Occipital lobe (tissue), 3 donors: ENCODE measurements at places on chromosomes 2 and 18. TPM values are rescaled to one million over a fixed set of nuclear protein-coding genes. Genes with fewer than 3 reads are reported as not detected.

- DNase-seq: no peak
Observed at GRCh38 chr2:239109041-239109927, 261.4 kb downstream of the TWIST2 start.

DNA sequence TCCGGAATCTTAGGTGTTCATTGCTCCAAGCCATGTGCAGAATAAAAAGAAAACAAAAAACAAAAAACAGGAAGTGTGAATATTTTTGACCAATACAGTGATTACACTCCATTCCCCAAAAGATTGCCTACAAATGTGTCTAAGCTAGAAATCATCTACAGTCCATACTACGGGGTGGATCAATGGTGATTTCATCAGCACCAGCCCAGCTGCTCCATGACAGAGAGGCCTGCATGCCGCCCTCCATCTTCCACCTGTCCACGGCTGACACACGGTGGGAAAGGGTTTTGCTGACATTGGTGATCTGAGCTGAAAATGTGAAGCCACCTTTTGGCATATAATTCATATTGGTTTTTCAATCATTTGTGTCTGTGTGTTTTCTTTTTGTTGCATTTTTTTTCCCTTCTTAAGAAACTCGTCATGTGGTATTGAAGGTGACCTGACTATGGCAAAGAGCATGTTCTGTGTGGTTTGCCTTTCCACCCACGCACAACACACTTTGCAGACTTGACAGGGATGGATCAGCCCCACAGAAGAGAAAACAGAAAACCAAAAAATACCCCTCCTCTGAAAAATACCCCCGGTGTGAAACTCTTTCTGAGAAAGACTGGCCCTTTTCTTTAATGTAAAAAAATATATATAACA, 533.1 kb downstream of the RNF144A start:
- no peak for DNase-seq

GRCh38 chr2:72515696-72516095, 310.1 kb downstream of the EXOC6B start:
- peak; percentile 8 for DNase-seq

DNA sequence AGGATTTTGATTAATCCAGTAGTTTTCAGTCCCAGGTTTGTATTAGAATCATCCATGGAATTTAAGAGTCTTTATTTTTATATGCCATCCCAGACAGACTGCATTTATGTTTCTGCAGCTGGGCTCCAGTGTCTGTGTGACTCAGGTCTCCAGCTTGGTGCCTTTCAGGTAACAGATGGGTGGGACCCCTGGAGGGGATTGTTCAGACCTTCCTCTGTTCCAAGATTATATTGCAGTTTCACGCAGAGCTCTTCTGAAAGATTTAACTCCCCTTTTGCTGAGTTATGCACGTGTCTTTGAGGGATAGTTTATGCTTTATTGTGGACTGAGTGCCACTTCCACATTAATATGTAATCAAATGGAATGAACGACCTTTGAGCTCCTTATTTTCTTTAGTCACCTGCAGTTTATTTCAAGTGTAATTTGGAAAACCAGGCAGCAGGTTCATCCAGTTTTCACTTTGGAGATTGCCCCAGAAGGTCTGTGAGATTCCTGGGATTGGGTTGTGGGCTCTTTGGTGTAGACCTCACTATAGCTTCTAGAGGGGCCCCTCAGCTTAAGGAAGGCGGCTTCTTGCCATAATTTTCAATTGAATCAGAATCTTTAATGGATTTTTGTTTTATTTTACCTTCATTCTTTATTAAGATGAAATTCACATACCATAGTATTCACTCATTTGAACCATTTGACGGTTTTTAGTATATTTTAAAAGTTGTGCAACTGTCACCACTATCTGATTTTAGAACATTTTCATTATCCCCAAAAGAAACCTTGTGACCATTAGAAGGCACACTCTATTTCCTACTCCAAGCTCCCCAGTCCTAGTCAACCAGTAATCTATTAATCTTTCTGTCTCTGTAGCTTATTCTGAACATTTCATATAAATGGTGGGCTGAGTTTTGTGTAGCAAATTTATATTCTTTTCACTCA, 135.0 kb downstream of the WDSUB1 start:
- no peak for DNase-seq

- DNase-seq: no peak
Observed at GRCh38 chr2:179224361-179224760, 40.3 kb downstream of the SESTD1 start.

GRCh38 chr2:186532891-186533290, 46.8 kb downstream of the ZC3H15 start:
- DNase-seq: no peak

DNA sequence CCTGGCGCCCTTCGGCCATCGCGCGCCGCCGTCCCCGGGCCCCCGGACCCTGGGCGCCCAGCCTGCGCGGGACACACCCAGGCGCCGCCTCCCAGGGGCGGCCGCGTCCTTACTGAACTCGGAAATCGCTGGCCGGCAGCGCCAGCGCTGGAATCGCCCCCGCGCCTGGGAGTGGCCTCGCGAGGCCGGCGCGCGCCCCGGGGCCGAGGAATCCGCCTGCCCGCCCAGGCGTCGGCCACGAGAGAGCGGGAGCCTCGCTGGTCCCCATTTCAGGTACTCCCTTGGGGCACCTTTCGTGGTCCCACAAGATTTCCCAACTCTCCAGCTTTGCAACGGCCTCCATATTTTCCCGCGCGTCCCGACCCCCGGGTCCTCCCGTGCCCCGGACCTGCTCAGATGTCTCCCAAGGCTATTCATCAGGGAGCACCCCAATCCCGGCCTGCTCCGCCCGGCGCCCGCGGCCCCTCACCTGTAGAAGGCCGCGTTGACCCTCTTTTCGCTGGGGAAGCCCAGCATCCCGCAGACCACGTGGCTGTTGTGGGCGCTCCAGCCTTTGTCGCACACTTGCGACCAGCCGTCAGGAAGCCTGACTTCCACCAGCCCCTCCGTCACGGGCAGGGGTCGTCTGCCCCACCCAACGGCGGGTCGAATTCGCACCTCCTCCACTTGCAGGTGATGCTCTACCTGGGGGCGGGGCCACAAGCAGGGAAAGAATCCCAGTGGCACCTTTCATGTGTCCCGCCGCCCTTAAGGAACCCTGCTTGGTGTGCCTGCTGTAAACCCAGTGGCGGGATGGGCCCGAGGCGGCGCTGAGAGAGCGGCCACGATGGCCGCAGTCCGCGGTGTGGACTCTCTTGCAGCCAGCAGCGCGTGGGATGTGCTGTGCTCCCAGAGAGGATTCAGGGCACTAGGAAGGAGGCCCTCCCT, 4.6 kb downstream of the LOXL3 start:
- no peak for DNase-seq

- no peak for DNase-seq
Observed at GRCh38 chr2:172072303-172072702, 13.0 kb upstream of the DLX1 start.

- DNase-seq: no peak
Observed at GRCh38 chr2:71682341-71682740, 229.0 kb downstream of the DYSF start.

DNA sequence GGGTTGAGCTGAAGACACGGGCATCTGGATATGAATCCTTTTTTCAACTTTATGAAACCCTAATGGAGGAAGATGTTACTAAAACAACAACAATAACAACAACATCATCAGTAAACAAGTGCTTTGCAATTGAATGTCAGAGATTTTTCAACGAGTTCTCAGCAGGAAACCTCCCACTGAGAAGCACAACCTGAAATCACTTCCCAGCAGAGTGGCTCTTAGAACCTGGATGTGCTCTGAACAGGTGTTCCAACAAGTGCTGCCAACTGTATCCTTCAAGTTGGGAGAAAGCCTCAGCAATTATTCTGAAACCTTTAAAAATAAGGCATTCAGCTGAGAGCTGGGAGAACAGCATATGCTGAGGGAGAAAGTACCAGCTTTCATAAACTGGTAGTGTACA, 1622.7 kb upstream of the CELF4 start:
- no peak for DNase-seq

- DNase-seq: no peak
Observed at GRCh38 chr2:70580352-70580751, 26.7 kb upstream of the TGFA start.

DNA sequence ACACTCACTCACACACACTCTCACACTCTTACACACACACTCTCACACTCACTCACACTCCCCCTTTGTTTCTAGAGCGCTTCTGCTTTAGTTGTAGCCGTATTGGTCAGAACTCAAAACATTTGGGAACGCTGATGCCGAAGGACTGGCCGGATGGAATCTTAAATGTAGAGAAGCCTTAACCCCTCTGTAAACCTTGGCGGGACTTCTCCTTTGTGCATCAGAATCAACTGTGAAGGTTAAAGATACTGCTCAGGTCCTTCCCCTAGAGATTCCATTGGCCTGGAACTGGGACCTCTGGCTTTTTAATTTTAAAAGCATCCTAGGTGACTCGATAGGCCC, 18.3 kb downstream of the SH3BP4 start:
- no peak for DNase-seq

GRCh38 chr2:186730609-186731008, 36.7 kb downstream of the FAM171B start:
- DNase-seq: no peak

GRCh38 chr2:219671279-219671678, 43.8 kb downstream of the SLC4A3 start:
- no peak for DNase-seq

DNA sequence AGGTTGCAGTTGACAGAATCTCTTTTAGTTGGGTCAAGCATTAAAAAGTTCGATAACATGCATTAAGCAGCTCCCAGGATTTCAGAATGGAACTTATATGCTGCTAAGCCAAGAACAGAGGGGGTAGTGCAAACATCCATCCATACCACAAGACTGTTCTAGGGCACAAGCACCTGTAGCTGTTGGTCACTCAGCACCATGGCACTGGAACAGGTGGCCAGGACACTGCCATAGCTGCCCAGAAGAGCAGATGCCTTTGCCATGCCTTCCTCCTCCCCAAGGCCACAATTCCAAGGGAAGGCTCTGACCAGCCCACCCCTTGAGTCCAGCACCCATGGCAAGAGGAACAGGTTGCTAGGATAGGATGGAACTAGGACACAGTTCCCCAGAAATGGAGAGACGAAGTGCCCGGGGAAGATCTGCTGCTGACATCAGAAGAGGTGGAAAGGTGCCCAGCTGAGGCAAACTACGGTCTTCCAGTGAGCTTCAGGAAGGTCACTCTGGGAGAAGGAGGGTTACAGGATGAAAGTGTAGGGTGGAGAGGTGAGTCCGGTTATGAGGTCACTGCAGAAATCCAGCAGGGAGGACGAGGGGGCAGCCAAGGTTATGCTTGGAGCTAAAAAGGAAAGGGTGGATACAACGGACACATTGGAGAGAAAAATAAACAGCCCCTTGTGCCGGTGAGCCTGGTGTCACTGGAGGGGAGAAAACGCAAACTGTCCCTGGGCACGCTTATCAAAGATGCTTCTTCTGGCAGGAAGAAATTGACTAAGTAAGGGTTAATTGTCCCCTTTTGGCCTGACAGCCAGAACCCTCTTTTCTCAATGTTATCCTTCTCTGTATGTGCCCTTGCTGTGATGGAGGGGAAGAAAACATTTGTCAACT, 41.9 kb downstream of the C1QL2 start:
- no peak for DNase-seq

DNA sequence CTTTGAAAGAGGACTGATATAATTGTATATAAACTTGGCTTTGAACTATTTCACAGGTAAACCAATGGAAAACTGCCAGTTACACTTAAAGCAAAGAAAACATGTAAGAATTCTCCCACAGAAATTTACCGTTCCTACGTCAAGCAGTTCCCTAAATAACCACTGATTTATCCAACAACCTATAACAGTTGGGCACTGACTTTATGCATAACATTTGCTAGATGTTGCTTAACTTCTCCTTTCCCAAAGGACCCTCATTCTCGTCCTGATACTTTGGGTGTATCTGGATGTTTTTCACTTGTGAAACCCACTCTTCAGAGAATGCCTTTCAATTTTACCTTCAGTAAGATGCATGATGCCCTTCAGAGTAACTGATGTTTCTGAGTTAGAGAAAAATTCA, 43.8 kb downstream of the STAT1 start:
- no peak for DNase-seq

DNA sequence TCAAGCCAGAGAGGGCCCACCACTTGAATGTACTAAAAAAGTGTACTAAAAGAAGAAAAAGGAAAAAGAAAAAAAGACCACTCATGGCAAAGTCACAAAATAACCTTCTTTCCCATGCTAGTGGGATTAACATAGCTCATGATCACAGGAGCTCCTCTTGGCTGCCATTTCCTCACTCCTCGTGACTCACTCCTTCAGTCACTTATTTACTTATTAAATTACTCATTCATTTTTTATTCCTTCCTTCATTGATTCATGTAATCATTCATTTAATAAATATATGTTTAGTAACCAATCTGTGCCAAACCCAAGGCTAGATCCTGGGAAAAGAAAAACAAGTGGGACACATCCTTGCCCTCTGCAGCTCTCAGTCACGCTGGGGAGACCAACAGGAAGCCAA, 300.5 kb downstream of the INSIG2 start:
- no peak for DNase-seq

DNA sequence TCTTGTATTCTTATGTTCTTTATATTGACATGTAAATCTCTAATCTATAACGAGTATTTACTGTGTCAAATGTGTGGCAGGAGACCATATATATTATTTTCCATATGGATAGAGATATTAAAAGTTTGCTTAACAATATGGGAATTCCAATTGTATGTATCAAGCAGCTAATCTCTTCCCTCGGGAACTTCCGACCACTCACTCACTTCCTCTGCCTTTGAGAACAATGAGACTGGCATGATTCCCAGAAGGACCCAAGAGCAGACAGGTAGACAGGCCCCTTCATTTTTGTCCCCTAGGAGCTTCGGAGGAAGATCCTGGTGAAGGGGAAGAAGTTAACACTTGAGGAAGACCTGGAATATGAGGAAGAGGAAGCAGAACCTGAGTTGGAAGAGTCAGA, 24.1 kb downstream of the PLCD4 start:
- no peak for DNase-seq

GRCh38 chr18:74429096-74429495, 28.0 kb downstream of the DIPK1C start:
- no peak for DNase-seq

- DNase-seq: no peak
Observed at GRCh38 chr2:9844576-9844975, 1.3 kb downstream of the TAF1B start.

DNA sequence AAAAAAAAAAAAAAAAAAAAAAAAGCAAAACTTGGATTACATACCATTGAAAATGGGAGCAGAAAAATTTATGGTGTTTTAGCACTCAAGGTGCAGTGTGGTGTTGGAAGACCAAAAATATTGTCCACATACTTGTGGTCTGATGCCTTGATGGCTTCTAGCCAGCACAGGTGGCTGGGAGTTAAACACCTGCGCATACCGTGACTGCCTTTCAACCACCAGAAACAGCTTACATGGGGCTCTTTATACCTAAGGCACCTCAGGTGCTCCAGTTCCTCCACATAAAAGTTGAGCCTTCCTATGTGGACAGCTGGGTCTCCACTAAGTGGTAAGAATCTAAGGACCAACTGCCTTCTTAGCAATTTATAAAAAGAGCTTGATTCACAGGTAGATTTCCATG, 802.6 kb upstream of the CELF4 start:
- DNase-seq: no peak

Gene RANBP2
- total RNA-seq: 99.8 TPM

Gene HOXD8
- not detected for total RNA-seq

Gene HSPD1
- 158 TPM for total RNA-seq

Gene PLEK
- 3.0 TPM for total RNA-seq

Gene ALS2
- total RNA-seq: 79.7 TPM

Gene CASP10
- total RNA-seq: 2.0 TPM

Gene MERTK
- total RNA-seq: 7.2 TPM

Gene ZNF892
- 31.7 TPM for total RNA-seq
